ENCODE measurements at places on chromosomes 7 and 10. TPM values are rescaled to one million over a fixed set of nuclear protein-coding genes. Genes with fewer than 3 reads are reported as not detected.

DNA sequence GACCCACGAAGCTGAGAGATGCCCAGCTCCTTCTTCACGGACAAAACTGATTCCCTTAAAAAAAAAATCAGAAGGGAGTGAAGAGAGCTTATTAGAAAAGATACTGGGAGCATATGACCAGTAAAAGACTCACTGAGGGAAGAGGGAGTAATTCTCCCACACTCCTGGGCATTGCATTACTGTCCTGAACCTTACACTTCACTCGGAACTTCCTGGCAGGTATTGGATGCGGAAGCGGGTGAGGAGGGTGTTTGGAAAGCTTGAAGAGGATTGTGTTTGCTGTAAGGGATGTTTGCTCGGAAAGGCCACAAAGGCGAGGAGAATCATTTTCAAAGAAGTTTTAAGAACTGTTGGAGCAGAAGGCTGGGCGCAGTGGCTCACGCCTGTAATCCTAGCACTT lies 375 bp downstream of the HKDC1 start:
- no peaks in the 10 kb centered on the region for H3K27me3 ChIP-seq
- H3K4me3 ChIP-seq: no peak overlapping the region
- no peak overlapping the region for H3K27ac ChIP-seq
- H3K36me3 ChIP-seq: no peaks in the 10 kb centered on the region
- peaks cover 3% of the 10 kb centered on the region for H3K4me1 ChIP-seq

- H3K27ac ChIP-seq: no peak overlapping the region
- no peak overlapping the region for H3K4me3 ChIP-seq
- no peaks in the 10 kb centered on the region for H3K36me3 ChIP-seq
- no peak for DNase-seq
These were observed 14.5 kb downstream of the NOBOX start for GRCh38 chr7:144388950-144389349.

GRCh38 chr10:59090817-59091622 lies 85.4 kb upstream of the PHYHIPL start:
- no peak overlapping the region for H3K27ac ChIP-seq
- H3K4me1 ChIP-seq: no peaks in the 10 kb centered on the region
- H3K27me3 ChIP-seq: peaks cover 2% of the 10 kb centered on the region
- no peak overlapping the region for H3K4me3 ChIP-seq
- no peaks in the 10 kb centered on the region for H3K36me3 ChIP-seq
- no peak for DNase-seq

GRCh38 chr7:34831436-34831835 lies 173.4 kb downstream of the NPSR1 start:
- no peak overlapping the region for H3K4me3 ChIP-seq
- no peak overlapping the region for H3K27ac ChIP-seq
- no peaks in the 10 kb centered on the region for H3K27me3 ChIP-seq
- DNase-seq: no peak
- H3K4me1 ChIP-seq: no peaks in the 10 kb centered on the region

DNA sequence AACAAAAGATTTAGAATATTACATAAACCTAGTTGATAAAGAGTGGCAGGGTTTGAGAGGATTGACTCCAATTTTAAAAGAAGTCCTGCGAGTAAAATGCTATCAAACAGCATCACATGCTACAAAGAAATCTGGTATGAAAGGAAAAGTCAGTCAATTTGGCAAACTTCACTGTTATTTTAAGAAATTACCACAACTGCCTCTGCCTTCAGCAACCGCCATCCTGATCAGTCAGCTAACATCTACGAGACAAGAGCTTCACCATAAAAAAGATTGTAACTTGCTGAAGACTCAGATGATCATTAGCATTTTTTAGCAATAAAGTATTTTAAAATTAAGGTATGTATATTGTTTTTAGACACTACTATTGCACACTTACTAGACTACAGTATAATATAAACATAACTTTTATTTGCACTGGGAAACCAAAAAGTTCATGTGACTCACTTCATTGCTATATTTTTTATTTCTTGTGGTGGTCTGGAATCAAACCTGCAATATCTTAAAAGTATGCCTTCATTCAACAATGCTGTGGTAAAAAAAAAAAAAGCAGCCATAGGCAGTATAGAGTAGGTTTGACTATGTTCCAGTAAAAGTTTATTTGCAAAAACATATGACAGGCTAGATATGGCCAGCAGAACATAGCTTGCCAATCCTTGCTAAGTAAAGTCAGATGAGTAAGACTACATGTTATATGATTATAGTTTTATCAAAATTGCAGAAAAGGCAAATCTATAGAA lies 74.4 kb downstream of the GLCCI1 start:
- H3K27ac ChIP-seq: no peak overlapping the region
- no peak overlapping the region for H3K4me3 ChIP-seq
- peaks cover 3% of the 10 kb centered on the region for H3K36me3 ChIP-seq
- H3K4me1 ChIP-seq: no peaks in the 10 kb centered on the region
- peak; percentile 80 for DNase-seq
- no peaks in the 10 kb centered on the region for H3K27me3 ChIP-seq

GRCh38 chr10:67853512-67853911 lies 15.5 kb upstream of the DNAJC12 start:
- H3K4me1 ChIP-seq: no peaks in the 10 kb centered on the region
- no peak for DNase-seq
- no peak overlapping the region for H3K4me3 ChIP-seq
- H3K36me3 ChIP-seq: no peaks in the 10 kb centered on the region

DNA sequence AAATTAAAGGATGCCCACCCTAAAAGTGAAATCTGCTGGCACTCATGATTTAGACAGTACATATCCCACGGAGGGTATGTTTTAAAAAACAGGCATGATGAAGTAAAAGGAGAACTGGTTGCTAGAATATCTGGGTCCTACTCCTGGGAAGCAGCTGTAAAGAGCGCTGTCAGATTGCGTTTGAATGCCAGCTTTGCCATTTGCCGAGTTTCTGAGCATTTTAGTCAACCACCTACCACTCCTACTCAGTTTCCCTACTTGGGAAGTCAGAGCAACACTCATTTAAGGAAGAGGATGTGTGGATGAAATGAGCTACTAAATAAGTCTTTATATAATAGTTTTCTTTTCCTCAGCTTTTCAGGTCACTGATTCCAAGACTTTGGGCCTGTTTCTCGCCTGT lies 1.1 kb upstream of the UMAD1 start:
- no peaks in the 10 kb centered on the region for H3K4me1 ChIP-seq
- no peaks in the 10 kb centered on the region for H3K36me3 ChIP-seq
- no peaks in the 10 kb centered on the region for H3K27me3 ChIP-seq
- H3K4me3 ChIP-seq: peak overlapping the region; percentile 78
- no peak overlapping the region for H3K27ac ChIP-seq

DNA sequence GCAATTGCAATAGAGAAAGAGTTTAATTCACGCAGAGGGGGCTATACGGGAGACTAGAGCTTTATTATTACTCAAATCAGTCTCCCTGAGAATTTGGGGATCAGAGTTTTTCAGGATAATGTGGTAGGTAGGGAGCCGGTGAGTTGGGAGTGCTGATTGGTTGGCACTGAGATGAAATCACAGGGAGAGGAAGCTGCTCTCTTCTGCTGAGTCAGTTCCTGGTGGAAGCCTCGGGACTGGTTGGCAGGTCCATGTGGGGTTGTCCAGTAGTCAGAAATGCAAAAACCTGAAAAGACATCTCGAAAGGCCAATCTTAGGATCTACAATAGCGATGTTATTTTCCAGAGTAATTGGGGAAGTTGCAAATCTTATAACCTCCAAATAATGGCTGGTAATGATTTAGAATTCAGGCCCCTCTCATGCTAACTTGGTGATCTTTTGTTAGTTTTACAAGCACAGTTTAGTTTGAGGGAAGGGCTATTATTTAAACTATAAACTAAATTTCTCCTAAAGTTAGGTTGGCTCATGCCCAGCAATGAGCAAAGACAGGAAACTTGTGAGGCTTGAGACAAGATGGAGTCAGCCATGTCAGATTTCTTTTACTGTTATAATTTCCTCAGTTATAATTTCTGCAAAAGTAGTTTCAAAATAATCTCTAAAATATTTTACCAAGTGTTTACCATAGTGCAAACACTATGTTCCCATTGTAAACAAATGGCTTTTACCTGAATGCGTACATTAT lies 39.4 kb upstream of the SLC25A13 start:
- DNase-seq: no peak
- H3K4me1 ChIP-seq: no peaks in the 10 kb centered on the region
- no peak overlapping the region for H3K4me3 ChIP-seq
- H3K27me3 ChIP-seq: no peaks in the 10 kb centered on the region

- no peaks in the 10 kb centered on the region for H3K4me1 ChIP-seq
- H3K36me3 ChIP-seq: no peaks in the 10 kb centered on the region
- no peak overlapping the region for H3K4me3 ChIP-seq
- H3K27ac ChIP-seq: no peak overlapping the region
- H3K27me3 ChIP-seq: no peaks in the 10 kb centered on the region
These were observed 487.7 kb downstream of the TYW1 start for GRCh38 chr7:67484244-67484751.

GRCh38 chr7:26556061-26556881 lies 264.6 kb downstream of the SNX10 start:
- H3K27ac ChIP-seq: no peak overlapping the region
- no peaks in the 10 kb centered on the region for H3K36me3 ChIP-seq
- H3K4me1 ChIP-seq: no peaks in the 10 kb centered on the region
- H3K27me3 ChIP-seq: peaks cover 2% of the 10 kb centered on the region
- DNase-seq: no peak

DNA sequence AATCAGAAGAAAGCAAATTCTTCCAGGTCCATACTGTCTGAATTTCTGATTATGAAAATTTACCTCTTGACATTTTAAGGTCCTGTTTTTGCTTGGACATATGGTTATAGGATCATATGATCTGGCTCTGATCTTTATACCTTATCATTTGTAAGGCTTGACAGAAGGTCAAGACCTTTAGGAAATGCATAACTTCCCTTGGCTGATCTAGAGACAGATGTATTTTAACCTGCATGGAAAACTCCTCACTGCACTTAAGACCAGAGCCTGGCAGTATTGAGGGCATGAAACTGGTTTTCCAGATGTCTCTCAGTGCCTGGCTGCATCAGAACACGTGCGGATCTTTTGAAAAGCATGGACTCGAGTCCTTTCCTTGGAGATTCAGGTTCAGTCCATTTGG lies 55.9 kb downstream of the TRRAP start:
- peaks cover 61% of the 10 kb centered on the region for H3K36me3 ChIP-seq
- no peaks in the 10 kb centered on the region for H3K4me1 ChIP-seq
- no peak overlapping the region for H3K27ac ChIP-seq
- H3K4me3 ChIP-seq: no peak overlapping the region
- DNase-seq: no peak

DNA sequence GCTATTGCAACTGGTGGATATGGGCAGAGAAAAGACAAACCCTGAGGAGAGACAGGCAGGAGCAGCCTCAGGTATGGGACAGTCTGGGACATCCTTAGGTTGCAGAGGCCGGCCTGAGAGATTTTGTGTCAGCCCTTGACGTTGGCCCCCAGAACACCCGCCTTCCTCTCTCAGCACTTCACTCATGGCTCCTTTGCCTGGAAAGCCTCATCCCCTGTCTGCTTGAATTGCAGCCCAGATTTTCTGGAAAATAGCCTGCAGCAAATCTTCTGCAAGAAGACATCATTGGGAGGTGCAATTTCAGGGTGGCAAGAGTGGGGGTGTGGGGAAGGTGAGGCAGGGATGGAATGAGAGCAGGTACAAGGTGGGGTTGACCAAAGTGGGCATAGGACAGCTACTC lies 2.2 kb upstream of the FRMD4A start:
- peaks cover 60% of the 10 kb centered on the region for H3K27me3 ChIP-seq
- no peaks in the 10 kb centered on the region for H3K4me1 ChIP-seq
- no peaks in the 10 kb centered on the region for H3K36me3 ChIP-seq
- DNase-seq: no peak

- peaks cover 31% of the 10 kb centered on the region for H3K27me3 ChIP-seq
- DNase-seq: no peak
- no peak overlapping the region for H3K27ac ChIP-seq
- H3K4me3 ChIP-seq: no peak overlapping the region
- H3K36me3 ChIP-seq: no peaks in the 10 kb centered on the region
These were observed 11.8 kb upstream of the GDF10 start for GRCh38 chr10:47288236-47288635.

DNA sequence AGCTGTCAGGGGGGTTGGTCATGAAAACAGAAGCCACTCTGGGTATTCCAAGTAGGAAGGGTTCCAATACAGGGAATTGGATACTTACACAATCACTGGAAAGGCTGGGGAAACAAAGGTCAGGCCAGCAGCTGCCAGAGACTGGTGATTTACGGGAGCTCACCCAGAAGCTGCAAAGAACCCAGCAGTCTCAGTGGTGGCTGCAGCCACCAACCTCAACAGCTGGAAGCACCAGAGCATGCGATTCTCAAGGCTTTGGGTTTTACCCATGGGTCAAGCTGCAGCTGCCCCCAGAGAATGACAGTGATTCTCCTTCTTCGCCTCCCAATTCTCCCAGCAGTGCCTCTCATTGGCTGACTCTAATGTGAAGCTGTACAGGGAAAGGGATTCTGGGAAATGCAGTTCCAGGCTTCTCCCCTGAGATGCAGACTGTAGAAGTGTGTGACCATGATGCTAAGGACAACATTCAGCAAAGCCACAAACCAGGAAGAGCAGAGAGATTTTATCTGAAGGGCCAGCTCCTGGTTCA lies 107.2 kb upstream of the TCF7L2 start:
- H3K27ac ChIP-seq: no peak overlapping the region
- H3K4me1 ChIP-seq: no peaks in the 10 kb centered on the region
- no peak overlapping the region for H3K4me3 ChIP-seq
- H3K36me3 ChIP-seq: no peaks in the 10 kb centered on the region
- no peaks in the 10 kb centered on the region for H3K27me3 ChIP-seq

DNA sequence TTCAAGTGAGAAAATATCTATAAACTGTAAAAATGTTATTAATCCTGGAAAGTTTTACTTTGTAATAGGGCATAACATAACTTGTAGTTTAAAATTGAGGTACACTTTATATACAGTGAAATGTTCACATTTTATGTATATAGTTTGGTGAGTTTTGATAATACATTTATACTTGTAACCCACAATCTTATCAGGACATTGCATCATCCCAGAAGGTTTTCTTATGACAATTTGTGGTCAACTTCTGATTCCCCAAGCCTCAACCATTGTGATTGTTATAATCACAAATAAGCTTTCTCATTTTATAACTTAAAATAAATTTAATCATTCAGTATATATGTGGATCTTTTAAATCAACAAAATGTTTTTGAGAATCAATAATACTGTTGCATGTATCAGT lies 151.1 kb downstream of the TFPI2 start:
- H3K4me1 ChIP-seq: no peaks in the 10 kb centered on the region
- no peaks in the 10 kb centered on the region for H3K27me3 ChIP-seq
- no peak overlapping the region for H3K4me3 ChIP-seq

DNA sequence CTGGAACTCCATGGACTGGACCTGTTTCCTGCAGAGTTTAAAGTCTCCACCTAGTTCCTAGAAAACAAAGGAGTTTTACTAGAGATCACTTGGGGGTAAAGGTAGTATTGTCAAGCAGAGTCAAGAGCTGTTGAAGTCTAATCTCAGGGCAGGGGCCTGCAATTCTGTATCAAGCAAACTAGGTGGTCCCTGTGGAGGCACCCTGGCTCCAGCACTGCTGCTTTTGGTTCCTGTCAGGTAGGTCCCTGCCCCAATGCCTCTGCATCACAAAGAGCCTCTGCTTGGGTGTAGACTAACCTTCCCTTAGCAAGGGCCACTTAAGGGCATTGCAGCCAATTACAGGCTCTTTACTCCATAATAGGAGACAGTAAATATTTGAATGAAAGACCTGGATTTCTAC lies 22.5 kb downstream of the ZSCAN25 start:
- no peaks in the 10 kb centered on the region for H3K4me1 ChIP-seq
- no peak overlapping the region for H3K4me3 ChIP-seq
- no peaks in the 10 kb centered on the region for H3K27me3 ChIP-seq
- H3K36me3 ChIP-seq: 0 out of 2 replicates have a peak, but pooled peaks cover 2% of the 10 kb centered on the region

DMBT1 gene
- total RNA-seq: not detected

CCDC172 gene
- not detected for total RNA-seq

EN2 gene
- total RNA-seq: not detected

SAMD9 gene
- total RNA-seq: 15.6 TPM
